Fibroblast of skin of left biceps (primary cell): ENCODE measurements at places on chromosomes 6 and 20.

DNA sequence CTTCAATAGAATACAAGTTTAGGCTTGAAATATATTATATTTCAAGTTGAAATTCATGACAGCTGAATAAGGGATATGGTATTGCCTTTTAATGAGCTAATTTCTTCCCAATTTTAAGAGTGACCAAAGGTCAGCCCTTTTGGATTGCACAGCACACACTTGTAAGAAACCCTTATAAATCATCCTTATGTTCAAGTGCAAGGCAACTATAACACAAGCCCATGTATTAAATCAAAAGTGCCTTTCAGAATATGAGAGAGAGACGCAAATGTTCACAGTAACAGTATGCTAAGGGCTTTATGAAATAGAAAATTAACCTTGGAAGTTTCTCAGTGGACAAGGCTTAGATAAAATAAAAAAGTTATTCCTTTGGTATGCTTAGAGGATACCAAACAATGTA is 121.7 kb upstream of the PTPRK start:
- no peak for DNase-seq

DNA sequence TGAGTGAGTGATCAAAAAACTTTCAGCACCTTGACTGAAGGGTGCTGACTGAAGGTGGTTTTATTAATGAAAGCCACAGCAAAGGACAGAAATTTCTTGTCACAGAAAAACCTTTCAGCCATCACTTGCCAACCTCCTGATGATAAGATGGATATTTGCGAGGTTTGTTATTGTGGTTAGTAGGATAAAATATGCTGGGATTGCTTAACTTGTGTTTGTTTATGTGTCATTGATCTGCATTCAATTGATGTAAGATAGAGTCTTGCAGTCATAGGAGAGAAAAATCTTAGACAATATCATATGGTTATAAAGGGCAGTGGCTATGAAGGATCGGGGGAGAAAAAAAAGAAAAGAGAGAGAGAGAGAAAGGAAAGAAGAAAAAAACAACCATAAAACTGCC is 1.2 kb downstream of the TSBP1 start:
- DNase-seq = no peak

GRCh38 chr20:21557241-21558020 is 43.6 kb upstream of the NKX2-2 start:
- DNase-seq = no peak

GRCh38 chr20:56362833-56363413 is 4.1 kb downstream of the FAM210B start:
- no peak for DNase-seq

DNA sequence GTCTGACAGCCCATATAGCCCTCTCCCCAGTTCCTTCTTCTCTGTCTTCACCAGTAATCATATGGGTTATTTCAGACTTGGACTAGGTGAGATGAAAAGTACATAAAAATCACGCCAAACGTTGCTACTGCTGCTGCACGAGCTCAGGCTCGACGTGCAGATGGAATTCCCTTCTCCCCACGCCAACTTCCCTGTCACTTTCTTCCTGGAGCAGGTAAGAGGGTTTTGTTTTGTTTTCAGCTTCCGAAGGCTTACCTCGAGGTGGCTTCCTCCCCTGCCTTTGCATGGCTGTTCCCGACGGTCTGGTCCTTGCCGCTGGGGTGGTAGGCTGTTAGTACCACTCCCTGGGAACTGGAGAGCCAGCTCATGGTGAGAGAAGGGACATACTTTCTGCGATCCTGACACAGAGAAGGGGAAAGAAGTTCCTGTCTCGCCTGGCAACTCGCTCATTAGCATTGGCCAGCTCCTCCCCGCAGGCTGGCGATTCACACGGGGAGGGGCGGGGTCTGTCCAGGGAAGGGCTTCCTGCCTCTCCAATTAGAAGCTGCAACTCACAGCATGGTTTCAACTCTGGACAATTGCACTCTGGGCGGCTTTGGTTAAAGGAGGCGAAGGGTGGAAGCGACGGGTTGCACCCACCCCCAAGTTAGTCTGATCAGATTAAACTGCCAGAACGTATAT is at the start of gene ARHGAP18:
TSS of gene ARHGAP18 (minus strand) at position 409 of the 681 bp plus-strand sequence. CDS start at position 368, 41 bp downstream.
- no peak for DNase-seq

DNA sequence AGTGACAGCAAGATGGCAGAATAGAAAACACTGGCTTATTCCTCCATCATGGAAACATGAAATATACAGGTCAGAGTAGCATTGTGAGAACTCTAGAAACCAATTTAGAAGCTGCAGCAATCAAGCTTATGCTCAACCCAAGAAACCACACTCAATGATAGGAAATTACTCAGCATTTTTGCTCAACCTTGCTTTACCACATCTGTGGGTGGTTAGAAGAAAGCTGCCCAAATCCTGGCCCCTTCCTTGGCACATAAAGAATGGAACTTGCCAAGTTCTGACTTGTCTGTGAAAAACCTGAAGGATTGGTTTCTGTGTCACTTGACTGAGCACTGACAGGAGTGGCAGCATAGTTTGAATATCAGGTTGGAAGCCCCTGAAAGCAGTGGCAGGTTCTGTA is 108.0 kb upstream of the MOCS1 start:
- DNase-seq = no peak

GRCh38 chr6:140462453-140463311 is 1088.2 kb upstream of the CITED2 start:
- peak; percentile 36 for DNase-seq

- no peak for DNase-seq
Measured at GRCh38 chr6:108242721-108243120, 18.1 kb downstream of the SNX3 start.

DNA sequence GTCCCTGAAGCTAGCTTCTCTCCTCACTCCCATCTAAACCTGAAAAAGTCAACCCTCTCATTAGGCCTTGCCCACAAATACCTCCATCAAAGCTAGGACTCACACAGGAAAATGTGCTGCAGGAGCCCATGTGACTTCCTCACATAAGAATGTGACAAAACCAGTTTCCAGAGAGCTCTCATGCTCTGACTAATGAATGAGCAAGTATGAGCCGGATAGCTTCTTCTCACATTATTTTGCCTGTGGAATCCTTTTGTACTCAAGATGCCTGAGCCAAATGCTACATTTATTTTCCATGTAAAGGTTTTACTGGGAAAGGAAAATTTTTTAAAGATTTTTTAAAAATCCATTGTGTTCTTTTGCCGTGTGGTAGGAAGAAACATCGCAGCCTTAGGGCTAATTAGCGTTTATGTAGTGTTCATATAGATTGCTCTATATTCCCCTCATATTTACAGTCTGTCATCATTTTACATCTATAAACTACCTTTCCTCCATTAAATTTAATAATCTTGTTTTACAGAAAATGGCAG is 68.6 kb upstream of the CCN6 start:
- DNase-seq = peak; percentile 73

GRCh38 chr6:138468320-138469015 is 30.8 kb downstream of the NHSL1 start:
- no peak for DNase-seq

DNA sequence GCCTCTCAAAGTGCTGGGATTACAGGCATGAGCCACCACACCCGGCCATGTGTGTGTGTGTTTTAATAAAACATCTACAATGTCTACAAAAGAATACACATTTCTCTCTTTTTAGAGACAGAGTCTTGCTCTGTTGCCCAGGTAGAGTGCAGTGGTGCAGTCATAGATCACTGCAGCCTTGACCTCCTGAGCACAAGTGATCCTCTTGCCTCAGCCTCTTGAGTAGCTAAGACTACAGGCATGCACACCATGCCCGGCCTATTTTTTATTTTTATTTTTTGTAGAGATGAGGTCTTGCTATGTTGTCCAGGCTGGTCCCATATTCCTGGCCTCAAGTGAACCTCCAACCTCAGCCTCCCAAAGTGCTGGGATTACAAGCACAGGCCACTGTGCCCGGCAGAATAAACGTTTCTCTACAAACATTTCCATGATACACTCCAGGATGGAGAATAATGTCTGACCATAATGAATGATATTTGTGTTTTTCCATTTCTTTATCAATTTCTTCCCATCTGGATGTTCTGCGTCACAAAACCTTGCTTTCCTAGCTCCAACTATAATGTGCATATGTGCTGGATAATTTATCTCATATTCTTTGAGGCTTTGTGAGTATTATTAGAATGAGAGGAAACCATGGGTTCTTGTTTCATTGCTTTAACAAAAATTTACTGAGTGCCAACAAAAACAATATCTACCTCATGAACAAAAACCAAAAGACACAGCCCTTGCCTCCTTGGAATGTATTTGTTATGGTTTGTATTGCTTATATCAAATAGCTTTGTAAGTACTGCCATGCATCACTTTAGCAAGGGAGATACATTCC is 28.6 kb upstream of the CCN2 start:
- peak; percentile 82 for DNase-seq

DNA sequence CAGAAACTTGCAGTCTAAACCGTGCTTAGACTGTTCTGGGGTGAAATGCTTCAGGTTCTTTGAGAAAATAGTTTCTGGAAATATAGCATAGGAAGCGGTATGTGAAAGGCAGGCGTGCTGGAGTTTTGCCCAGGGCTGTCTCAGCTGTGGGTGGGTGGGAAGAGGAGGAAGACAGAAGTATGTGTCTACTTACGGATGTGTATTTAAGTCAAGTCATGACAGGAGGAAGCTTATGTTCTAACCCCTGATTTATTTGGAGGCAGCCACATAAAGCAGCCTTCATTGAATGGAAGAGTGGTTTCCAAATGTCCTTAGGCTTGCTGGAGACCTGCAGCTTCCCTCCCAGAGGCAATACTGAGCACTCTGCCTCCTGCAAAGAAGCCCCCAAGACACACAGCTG is 345.8 kb upstream of the PRND start:
- DNase-seq = peak; percentile 83

DNA sequence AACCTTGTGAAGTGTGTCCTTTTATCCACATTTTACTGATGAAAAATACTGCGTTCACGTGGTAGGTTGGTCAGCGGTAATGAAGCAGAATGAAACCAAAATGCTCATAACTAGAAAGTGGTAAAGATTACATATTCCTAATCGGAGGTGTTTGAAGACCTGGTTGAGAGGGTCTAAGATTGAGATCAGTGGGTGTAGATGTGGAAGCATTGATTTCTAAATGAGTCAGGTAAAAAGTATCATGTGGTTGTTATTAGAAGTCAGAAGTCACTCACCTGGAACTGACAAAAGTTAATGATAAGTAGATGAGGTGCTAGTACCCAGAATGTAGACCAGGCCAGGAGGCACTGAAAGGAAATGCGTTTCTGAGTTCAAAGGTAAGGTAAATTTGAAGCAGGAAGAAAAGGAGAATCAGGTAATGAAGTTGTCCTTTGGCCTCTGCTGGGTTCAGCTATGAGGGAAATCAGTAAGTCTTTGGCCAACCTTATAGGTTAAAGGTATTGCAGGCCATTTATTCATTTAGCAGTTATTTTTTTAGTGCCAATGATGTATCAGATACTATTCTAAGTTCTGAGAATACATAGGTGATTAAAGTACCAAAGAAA is 31.2 kb downstream of the FAM83B start:
- DNase-seq = no peak

- peak; percentile 98 for DNase-seq
Measured at GRCh38 chr6:148509800-148510581, 167.4 kb downstream of the SASH1 start.

DNA sequence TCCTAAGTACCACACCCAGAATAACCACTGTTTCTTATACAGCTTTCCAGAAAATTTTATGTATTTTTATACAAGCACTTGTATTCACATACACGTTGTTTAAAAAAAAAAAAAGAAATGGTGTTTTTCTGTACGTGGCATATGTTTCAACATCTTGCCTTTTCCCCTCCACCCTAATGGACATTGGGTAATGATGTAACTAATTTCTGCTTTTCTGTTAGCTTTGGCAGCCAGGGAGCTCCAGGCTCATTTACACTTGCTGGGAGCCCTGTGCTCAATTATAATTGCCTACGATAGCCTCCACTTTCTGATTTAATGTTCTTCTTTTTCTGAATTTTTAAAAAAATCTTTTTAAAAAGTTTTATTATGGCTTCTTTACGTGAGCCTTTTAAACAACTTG is 352.4 kb downstream of the UTRN start:
- no peak for DNase-seq

DNA sequence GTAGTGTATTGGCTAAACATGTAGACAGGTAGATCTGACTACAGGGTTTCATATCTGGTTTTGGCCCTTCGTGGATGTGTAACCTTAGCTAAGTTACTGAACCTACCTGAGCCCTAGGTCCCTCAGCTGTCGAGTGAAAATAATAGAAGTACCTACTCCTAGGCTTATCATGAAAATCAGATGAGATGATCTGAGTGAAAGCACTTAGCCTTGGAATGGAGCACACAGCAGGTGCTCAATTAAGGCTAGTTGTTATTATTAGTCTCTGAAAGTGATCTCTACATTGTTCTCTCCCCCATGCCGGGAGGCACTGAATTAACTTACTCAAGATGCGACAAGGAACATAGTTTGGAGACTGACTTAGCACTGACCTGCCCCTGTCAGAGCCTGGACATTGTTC is 174.7 kb upstream of the ZNF217 start:
- DNase-seq = no peak

DNA sequence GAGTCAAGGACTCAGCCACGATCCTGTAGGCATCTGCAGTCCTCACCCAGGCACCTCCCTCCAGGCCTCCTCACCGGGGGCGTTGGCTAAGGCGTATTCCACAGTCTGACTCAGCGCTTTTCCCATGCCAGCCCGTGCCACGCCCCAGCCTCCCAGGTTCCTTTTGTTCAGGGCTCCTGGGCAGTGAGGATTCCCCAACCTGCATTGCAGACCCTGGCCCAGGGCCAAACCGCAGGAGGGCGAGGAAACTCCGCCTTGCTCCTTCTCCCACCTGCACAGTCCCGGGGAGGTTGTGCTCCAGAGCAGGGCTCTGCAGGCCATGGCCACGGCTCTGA is 202.8 kb upstream of the CST7 start:
- DNase-seq = no peak

- DNase-seq = no peak
Measured at GRCh38 chr6:101578306-101578705, 184.8 kb downstream of the GRIK2 start.

DNA sequence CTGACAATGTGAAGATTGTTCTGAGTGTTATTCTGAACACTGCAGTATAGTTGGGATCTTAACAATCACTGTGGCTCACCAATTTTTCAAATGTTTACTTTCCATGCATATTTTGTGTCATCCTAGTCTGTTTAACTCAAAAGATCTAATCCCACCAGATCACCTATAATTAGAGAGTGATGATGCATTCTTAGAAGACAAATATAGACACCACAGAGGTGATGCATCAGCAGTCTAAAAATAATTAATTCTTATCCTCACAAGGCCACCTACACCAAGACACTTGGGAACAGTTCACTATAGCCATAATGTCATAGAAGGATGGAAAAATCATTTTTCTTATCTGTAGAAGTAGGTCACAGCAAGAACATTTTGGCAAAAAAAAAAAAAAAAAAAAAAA is 154.8 kb downstream of the UBE3D start:
- DNase-seq = no peak

DNA sequence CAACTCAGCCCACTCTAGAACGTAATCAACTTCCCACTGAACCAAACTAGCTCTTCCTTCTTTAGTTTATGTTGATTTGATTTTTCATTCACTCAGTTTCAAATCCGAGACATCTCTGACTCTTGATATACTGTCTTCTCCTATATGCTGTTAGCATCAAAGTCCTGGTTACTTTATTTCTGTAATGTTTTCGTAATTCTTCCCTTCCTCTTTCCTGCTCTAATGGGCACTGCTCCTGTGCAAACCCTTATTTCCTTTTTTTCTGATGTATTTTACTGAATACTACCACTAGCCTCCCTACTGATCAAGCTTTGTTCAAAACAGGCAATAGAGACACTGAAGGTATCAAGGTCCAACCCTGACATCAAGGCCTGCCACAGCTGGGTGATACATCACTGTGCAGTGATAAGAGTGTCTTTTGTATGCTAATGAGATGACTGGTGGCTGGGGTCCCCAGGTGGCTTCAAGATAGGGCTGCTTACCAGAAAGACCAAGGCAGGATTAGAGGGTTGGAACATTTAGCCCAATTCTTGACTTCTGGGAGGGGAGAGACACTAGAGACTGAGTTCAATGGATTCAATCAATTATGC is 95.2 kb downstream of the KIF13A start:
- no peak for DNase-seq
